ENCODE measurements at places on chromosomes 5 and 9. TPM values are rescaled to one million over a fixed set of nuclear protein-coding genes. Genes with fewer than 3 reads are reported as not detected.

The SLC4A9 gene
- not detected for total RNA-seq

The ZNF354C gene
- total RNA-seq = 7.1 TPM

The LCN2 gene
- not detected for total RNA-seq

The ANAPC2 gene
- total RNA-seq = 27.1 TPM

The ISOC1 gene
- total RNA-seq = 9.9 TPM

The PCSK5 gene
- 4.7 TPM for total RNA-seq

The MATR3 gene
- 213 TPM for total RNA-seq

The SMIM33 gene
- total RNA-seq = not detected

The EQTN gene
- total RNA-seq = not detected

The KCNIP1 gene
- not detected for total RNA-seq

The RMND5B gene
- 14.3 TPM for total RNA-seq

The C8G gene
- 0.32 TPM for total RNA-seq

The BTNL3 gene
- total RNA-seq = not detected

The TUSC1 gene
- total RNA-seq = 3.8 TPM

The ACOT12 gene
- total RNA-seq = 0.17 TPM

The PCDHB3 gene
- total RNA-seq = 0.16 TPM

The SPATA31C1 gene
- total RNA-seq = not detected

The SOX30 gene
- total RNA-seq = not detected

The FAM151B gene
- 3.9 TPM for total RNA-seq

All from bronchial smooth muscle cell (primary cell).